ENCODE measurements at places on chromosomes 5 and 9.

- peak; percentile 21 for DNase-seq
Observed at GRCh38 chr5:168580227-168580508, 1.0 kb upstream of the PANK3 start.

DNA sequence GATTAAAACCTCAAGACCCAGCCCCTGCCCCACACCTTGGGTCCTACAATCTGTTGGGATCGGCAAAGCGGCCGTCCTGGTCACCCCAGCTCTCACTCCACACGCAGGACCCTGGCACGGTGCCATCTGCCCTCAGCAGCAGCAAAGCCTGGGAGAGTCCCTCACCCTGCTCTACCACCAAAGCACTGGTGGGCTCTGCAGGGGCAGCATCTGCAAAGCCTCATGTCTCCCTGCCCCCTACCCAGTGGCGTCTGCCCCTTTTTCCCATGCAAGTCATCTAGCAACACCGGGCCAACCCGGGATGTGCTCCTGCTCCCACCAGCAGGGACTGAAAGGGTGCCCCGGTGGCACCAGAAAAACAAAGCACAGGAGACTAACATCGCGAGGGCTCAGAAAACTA lies 19.6 kb upstream of the CNOT6 start:
- no peak for DNase-seq

- no peak for DNase-seq
Observed at GRCh38 chr9:98883276-98883675, 60.4 kb upstream of the COL15A1 start.

GRCh38 chr5:19986031-19986619 lies 1.9 kb downstream of the CDH18 start:
- no peak for DNase-seq

DNA sequence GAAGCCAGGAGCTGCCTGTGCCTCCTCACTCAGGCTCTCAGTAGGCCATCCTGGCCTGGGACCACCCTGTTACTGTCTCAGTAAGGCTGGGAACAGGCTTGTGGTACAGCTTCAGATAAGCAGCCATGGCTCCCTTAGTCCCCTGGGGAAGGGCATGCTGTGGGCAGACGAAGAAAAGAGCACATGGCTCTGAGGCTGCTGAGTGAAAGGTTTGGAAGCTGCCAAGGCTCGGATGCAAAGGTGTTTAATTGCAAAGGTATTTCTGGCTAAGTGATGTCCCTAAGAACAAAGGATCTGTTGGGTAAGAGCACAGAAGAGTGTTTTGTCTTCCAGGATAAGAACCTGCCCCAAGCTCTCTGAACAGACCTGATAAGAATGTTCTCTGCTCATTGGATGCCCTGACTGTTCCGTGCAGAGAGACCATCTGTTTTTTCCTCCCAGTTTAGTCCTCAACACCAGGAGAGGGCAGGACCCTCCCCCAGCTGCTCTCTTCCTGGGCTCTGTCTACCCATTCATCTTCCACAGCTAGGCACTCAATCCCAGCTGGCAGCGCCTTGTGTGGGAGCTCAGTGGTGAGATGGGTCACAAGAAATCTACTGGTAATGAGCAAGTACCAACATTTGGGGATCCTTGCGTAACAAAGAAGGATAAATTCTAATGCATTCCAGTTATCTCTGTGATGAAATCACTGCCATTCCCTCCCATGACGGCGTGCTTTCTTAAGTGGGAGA lies 17.7 kb downstream of the ANGPTL2 start:
- no peak for DNase-seq

- DNase-seq = no peak
Observed at GRCh38 chr9:99368341-99369326, 146.6 kb downstream of the SEC61B start.

GRCh38 chr9:129759319-129759718 lies 6.5 kb upstream of the PTGES start:
- no peak for DNase-seq

GRCh38 chr5:164098531-164098930 lies 593.1 kb downstream of the MAT2B start:
- DNase-seq = no peak

- DNase-seq = no peak
Observed at GRCh38 chr9:93184432-93185265, 710 bp downstream of the WNK2 start.

DNA sequence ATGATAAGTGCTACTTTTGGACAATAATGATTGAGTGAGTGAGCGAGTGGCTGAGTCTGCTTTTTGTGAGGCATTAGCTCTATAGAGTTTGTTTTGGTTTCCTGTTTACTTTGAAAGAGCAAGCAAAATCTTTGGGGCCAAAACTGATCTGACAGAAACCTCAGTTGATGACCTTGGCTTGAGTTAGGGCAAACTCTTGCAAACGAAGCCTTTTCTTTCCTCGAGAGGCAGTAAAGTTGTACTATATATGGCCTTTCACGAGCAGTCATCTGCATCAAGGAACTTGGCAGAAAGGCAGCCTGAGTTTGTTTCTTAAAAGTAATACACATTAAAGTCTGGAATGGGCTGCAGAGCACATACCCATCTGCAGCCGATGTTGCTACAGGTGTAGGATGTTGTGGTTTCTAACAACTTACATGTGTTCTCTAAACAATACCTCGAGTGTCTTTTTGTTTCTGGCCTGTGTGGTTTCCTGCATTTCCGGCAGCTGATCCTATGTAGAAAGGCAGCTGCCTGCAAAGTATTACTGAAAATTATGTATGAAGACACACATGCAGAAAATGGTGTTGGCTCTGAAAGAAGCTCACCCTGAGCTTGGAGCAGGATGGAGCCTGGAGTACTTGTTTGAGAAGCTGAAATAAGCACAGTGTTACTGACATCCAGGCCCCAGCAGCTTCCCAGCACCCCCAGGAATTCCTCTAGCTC lies 60.8 kb downstream of the FOXD1 start:
- peak; percentile 37 for DNase-seq

- DNase-seq = no peak
Observed at GRCh38 chr9:77707383-77708063, 59.4 kb upstream of the GNA14 start.

DNA sequence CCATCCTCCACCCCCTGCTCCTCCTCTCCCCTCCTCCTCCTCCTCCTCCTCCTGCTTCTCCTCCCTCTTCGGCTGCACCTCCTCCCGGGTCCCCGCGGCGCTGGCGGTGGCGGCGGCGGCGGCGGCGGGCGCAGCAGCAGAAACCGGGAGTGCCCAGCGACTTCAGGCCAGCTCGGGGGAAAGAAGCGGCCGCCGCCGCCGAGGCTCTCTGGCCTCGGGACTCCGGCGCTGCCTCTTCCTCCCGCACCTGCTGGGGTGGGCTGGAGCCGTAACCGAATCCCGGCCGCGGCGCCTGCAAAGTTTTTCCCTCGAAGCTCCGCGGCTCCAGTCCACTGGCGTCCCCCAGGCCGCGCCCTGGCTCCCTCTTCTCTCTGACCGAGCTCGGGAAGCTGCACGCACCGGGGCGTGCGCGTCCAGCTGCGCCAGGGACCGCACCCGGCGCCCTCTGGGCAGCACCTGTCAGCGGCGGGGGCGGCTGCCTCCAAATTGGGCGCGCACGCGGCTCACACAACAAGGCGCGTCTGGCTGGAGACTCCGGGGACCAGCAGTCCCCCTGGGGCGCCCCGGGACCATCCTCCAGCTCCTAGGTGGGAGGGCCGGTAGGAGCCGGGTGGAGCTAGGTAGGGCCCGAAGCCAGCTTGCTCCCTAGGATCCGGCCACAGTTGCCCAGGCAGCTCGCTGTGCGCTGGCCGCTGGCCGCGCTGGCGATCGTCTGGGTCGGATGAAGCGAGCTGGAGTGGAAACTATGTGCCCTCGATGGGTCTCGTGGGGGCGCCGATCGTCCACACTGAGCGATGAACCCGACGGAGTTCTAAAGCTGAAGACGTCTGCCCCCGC lies at the start of gene MCTP1:
TSS of gene MCTP1 (minus strand) at position 523 of the 837 bp plus-strand sequence.
- peak; percentile 54 for DNase-seq

GRCh38 chr5:96752341-96753016 lies 55.3 kb downstream of the ERAP1 start:
- peak; percentile 47 for DNase-seq

GRCh38 chr5:133035224-133035623 lies 8.9 kb upstream of the ZCCHC10 start:
- no peak for DNase-seq

DNA sequence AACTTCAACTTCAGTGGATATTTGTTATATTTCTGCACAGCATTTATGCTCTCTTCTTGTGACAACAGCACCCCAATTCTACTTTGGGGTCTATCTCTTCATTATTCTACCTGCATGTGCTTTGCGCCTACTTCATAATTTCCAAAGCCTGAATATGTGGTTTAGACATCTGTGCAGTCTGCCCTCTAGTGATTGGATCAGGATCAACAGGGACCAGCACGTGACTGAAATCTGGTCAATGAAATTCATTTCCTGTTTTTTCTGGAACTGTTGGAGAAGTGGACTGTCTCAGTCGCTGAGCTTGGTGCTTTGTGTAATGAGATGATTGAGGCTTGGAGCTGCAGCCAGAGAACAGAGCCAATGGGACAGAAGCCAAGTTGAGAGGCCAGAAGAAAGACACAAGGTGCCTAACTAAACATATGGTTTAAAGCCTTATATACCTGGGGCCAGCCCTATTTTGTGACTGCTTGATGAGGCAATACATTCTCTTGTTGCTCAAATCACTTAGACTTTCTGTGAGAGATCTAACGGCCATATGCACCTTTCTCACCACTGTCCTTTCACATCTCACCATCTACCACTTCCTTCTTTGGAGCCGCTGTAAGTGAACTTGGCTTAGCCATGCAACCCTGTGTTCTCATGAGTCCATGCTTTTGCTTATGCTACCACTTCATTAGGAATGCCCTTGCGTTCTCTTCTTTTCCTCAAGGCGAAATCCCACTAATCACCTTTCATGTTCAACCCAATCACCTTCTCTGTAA lies 68.8 kb upstream of the PPP2R2B start:
- peak; percentile 38 for DNase-seq

- DNase-seq = no peak
Observed at GRCh38 chr5:14242871-14243383, 99.8 kb downstream of the TRIO start.

DNA sequence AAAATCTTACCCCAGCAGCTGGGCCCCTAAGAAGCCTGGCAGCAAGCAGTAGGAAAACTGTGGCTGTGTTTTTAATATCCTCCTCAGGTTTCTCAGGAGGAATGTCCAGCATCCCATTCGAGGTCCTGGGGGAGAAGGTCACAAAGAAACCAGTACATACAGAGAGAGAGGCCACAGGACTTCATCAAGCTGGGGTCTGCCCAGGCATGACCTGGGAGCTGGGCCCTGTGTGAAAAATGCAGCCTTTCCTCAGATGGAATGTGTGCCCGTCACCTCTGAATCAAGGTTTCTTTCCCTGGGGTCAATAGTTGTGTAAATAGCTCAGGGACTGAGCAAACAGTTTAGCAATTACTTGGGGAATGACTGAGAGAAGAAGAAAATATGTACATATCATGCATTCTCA lies 33.9 kb upstream of the RAD23B start:
- no peak for DNase-seq

- no peak for DNase-seq
Observed at GRCh38 chr5:148014276-148014675, 49.5 kb upstream of the SPINK5 start.

DNA sequence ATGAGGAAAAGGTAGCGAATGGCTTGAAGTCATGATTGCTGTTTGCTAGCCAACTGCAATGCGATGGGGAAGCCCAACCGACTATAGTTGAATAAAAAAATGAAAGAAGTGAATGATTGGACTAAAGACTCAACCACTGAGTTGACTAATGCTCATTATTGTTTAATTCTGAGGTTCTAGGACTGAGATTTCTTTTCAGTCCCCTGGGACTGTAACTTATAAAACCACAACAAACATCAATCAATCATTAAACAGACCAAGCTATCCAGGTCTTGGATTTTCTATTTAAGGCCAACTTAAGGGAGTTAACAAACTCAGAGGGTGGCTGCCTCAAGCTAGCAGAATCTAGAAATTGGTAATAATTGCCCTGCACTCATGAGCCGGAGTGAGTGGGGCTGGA lies 154.2 kb downstream of the DOCK2 start:
- DNase-seq = no peak

DNA sequence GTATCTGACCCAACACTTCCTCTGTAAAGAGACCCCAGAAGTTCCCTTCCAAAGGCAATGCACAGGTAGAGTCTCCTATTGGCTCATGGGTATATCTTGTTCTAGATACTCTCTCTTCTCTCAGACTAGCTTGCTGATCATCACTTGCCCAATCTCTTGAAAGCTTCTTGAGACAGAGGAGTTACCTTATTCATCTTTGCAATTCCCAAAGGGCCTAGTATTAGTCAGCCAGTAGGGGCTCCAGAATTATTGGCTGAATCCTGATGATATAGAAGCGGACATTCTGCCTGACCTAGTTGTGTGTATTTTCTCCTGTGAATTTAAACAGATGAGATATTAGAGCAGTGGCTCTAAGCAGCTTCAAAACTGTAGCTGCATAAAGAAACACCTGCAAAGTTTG lies 304.0 kb upstream of the KLF4 start:
- DNase-seq = no peak

DNA sequence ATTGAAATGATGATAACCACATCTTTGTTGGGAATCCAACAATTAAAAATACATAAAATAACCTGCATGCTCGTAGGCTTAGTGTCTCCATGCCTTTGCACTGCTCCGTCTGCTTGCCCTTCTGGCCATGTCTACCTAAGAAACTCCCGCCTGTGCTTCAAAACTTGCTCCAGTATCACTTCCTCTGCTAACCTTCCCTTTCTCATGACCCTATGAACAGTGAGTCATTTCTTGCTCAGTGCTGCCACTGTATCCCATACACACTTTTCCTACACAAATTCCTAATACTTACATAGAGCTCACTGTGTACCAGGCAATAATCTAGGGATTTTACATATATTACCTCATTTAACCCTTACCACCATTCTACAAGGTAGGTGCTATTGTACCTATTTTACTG lies 33.5 kb downstream of the TMEM245 start:
- no peak for DNase-seq

- no peak for DNase-seq
Observed at GRCh38 chr5:31755676-31756230, 116.8 kb downstream of the PDZD2 start.

DNA sequence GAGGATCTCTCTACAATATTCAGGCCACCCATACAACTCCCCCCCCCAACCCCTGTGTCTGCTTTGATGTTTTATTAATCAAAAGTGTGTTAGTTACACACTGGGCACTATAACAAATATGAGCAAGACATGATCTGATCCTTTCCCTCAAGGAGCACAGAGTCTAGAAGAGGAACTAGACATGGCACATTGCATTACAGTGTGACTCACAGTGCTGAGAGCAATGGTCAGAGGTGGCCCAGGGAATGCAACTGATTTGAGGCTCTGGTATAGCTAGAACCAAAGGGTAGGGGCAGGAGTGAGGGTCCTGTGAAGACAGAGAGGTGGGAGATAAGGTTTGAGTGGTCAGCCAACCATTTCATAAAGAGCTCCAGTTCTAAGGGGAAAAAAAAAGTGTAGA lies 539.2 kb downstream of the ACTL7B start:
- DNase-seq = no peak

DNA sequence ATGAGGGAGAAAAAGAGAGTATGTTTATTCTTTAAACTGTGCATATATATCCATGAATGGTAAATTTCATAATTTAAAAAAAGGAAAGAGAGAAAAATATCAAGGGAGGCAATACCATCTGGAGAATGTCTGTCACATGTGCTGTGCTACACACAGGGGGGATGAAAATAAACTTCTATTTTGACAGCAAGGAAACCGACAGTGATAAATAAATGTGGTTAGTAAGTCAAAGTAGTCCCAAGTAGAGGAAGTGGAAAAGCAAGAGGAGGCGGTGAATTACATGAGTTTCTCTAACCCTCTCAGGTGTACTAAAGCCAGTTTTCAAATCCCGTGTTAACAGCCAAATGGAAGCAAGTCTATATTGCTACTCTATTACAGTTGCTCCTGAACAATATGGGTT lies 83.3 kb downstream of the ICE1 start:
- DNase-seq = no peak

GRCh38 chr9:2050236-2050635 lies 35.1 kb downstream of the SMARCA2 start:
- DNase-seq = no peak

All from SHP77 (cell line).